ENCODE measurements at places on chromosomes 1 and 21.

- DNase-seq = no peak
These were observed 55.8 kb downstream of the CENPF start for GRCh38 chr1:214658785-214659184.

DNA sequence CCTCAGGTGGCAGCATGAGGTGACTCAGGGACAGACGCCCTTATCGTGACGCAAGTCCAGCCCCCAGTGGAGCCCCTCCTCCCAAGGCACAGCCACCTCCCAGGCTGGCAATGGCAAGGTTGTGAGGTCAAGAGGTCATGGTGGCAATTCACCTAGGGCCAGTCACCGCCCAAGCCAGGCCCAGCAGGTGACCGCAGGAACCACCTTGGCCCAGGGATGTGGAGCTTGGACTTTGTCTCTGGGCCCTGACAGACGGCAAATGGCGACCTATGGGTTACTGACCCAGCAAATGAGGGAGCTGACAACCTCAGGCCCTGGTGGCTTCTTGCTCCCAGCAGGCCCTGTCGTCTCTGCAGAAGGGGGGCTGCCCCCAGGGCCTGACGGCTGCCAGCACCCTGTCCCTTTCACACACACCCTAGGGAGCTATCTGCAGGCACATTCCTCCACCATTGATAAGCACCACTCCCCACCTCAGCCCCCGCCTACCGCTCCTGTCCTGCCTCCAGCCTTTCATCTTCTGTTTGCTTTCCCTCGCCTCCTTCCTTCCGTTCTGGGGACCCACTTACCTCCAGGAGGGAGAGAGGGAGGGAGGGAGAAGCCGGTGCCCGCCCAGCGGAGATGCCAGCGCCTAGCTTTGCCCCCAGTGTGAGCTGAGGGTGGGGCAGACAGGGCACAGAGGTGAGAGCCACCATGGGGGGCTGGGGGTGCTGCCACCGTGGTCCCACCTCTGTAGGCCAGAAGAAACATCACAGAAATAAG lies 12.1 kb downstream of the EPHA2 start:
- DNase-seq = no peak

DNA sequence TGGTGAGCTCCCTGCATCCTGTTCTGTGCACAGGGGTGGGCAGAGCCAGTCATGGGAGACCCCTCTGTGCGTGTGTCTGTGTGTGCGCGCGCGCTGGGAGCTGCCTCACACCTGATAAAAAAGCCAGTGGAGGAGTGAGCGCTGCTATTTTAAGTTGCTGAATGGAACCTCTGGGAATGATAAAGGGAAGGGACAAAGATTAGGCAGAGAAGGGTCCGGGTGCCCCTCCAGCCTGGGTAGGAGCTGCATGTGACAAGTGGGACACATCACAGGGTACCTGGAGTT lies 847 bp downstream of the ADORA1 start:
- DNase-seq = no peak

DNA sequence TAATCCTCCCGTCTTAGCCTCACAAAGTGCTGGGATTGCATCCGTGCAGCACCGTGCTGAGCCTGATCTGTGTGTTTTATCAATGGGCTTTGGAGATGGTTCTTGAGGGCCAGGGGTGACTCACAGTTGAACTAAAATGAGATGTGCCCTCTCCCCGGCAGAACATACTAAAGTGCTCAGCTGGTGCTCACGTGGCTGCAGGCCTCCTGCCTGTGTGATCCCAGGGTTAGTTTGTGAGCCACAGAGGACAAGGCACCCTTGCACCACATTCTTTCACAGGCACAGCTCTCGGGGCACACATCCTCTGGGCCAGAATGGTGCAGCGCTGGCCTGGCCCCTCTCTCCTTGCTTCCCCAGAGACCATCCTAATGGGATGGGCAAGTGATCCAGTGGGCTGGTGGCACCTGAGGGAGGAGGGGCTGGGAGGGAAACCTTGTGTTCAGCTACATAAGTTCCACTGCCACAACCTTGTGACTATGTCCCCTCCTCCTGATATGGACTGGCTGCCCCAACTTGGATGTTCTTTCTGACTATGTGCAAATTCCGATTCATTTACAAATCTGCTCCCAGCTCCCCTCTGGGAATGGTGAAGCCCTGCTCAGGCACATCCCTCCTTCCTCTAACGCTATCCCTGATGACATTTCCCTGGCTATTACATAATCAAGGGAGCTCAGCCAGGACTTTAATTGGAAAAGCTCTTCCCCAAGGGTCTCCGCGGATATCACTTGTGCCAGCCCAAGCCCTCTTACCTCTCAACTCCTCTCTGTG lies 197.0 kb upstream of the EDN2 start:
- DNase-seq = no peak

DNA sequence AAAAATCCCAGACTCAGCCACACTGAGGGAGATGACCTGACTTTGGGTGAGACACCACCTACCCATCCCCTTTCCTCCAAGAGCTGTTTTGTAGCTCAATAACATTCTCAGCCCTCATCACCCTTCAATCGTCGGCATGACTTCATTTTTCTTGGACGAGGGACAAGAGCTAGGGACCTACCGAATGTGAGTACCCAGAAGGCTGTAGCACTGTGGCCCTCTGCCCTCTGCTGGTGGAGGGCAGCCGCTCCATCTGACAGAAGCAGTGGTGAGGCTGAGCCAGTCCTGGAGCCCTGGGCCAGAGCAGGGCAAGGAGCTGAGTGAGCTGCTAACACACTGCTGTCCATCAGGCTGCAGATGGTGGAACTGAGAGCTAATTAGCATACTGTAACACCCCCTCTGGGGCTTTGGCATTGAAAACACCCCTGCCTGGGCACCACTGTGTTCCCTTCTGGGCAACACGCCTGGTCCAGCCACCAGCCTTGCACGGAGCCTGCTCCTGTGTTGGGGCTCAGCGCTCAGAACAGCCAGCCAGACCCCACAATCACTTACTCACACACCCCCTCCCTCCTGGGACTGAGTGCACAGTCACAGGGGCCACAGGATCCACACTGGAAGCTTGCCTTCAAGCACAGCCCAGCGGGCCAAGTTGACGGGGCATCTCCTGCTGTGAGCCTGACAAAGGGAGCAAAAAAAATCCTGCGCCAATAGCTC lies 18.3 kb upstream of the ALPL start:
- no peak for DNase-seq

DNA sequence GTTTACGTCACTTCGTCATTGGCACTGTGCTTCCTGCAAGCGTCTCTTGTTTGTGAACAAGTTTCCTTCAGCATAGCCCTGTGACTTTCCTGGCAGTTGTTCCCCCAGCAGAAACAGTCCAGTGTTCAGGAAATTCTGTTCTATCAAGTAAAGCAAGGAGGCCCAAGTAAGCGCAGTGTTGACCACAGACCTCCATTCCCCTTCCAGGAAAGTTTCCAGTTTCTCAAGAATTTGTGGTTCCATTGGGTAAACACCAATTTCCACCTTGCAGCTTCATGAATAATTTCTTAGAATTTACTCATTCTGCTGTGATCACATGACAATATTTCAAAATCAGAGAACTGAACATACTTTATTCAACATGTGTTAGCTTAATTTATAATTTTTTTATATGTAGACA lies 88.5 kb upstream of the ETV3 start:
- DNase-seq = no peak
